ENCODE measurements at places on chromosomes 16 and 17.
A peak's percentile ranks its signal among the peaks of the same experiment; 100 is the strongest.

GRCh38 chr17:79224903-79225302, 150.3 kb downstream of the ENGASE start:
- DNase-seq = no peak

DNA sequence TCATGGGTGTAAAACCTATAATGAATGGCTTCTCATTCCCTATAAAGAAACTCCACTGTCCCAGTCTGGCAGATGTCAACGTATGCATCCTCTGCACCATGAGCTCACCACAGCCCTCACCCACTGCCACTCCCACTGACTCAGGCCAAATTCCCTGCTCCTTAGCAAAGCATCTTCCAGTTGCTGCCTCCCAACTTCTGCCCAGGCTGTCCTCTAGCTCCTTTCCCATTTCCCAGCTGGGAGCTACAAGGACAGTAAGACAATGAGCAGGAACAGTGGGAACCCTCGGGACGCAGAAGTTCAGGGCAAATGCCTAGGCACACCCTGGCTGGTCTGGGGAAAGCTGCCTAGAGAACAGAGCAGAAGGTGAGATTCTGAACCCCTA, 9.1 kb upstream of the THAP11 start:
- DNase-seq = peak; percentile 6

DNA sequence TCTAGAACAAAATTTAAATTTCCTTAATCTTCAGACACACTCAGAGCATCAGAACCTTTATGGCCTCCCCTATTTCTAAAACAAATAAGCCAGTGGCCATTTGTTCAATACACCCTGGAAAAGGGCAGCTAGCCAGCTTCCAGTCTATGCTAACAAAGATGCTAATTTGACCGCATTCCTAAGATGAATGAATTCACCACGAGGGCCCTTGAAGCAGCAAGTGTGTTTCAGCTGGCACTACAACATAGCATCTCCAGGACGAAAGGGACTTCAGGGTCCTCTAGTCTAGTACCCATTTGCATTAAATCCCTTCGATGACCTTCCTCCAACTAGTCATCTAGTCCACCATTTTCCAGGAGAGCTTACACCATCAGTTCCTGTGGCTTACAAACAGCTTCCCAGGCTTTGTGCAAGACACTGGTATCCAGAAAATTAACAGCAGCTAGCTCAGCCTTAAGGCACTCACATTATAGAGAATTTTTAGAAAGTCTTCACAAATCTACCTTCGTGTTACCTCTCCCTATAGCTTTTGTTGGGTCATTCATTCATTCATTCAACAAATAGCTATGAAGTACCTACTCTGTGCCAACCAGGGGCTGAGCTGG, 10.9 kb downstream of the KRT37 start:
- no peak for DNase-seq

DNA sequence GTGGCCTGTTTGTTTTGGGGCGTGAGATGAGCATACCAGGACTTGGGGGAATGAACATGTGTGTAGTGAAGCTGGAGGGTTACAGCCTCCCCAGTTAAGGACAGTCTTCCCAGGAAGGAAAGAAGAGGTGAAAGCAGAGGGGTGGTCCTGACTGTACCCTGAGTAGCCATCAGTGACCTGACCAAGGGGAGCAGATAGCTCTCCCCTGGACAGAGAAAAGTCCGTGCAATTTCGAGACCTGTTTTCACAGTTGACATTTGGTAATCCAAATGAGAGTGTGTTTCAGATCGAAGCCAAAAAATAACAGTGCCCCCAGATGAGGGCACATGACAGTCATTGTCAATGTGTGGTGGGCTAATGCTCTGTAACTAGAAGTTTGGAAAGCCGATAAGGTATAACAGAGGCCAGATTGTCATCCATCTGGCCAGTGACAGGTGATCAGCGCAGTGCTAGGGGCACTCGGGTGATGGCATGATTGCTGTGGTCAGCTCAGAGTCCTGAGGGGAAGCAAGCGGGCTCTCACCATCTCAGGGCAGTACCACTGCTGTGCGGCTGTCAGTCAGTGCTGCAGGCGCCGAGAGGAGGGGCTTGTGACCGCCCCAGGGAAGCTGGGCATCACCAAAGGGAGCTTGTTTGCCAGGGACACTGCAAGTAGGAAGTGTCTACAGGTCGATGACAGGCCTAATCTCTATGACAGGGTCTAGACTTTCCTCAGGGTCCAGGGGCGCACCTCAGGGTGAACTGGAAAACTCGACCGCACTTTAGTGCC, 1.1 kb upstream of the NME2 start:
- DNase-seq = no peak

- no peak for DNase-seq
These were observed 1.1 kb upstream of the PLEKHG4 start for GRCh38 chr16:67277999-67278772.

DNA sequence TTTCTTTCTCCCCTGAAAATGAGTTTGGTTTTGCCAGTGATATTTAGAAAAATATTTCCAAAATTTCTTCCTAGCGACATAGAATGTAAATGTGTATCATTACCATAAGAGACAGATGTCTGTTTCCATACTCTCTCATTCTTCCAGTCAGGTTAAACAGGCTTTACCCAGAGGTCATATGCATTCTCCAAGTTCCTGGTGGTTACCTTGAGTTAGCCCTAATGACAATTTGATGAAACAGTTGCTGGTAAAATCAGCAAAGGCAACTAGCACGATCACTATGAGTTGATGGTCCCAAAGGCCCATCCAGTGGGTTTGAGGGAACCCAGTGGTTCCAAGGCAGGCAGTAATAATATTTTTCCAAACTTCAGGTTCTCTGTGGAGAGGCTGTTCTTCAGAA, 103.6 kb upstream of the TBX2 start:
- no peak for DNase-seq

DNA sequence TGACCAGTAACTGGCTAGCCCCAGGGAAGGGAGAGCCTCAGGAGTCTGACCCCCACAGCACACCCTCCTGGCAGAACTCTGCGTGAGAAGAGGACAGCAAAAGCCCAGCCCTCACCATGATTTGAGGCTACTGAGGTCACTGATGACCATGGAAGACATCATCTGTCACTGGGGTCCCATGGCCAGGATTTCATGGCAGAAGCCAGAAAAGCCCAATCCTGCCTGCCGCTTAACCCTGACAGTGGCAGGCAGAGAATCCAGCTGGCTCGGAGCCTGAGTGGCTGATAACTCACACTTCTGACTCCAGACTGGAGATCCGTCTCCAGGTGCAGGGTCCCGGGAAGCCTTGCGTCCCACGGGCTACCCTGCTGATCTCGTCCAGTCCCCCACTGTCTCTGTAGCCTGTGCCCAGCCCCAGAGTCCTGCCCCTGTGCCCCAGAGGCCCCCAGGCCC, 17.5 kb downstream of the GRIN2C start:
- no peak for DNase-seq

GRCh38 chr17:62827746-62828485, 19.8 kb upstream of the MARCHF10 start:
- DNase-seq = no peak

GRCh38 chr17:14048169-14048568, 21.1 kb upstream of the COX10 start:
- DNase-seq = no peak

DNA sequence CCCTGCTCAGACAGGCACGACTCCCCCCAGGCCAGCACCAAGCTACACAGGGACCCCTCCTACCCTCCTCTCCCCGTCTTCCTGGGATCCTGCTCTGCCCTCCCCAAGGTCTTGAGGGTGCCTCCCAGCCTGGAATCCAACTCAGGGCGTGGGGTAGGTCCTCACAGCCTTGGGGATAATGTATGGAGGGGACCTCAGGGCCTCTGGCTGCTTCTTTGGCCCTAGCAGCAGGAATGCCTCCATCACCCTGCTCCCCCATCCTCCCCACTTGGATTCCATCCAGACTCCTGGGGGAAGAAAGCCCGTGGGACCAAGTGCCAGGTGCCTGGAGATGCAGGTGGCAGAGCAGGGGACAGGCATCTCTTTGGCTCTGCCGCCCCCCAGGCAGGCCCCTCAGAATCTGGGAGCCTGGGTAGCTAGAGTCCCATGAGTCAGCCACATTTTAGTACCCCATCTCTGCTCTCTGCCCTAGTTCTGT, 10.7 kb upstream of the STAC2 start:
- DNase-seq = no peak

DNA sequence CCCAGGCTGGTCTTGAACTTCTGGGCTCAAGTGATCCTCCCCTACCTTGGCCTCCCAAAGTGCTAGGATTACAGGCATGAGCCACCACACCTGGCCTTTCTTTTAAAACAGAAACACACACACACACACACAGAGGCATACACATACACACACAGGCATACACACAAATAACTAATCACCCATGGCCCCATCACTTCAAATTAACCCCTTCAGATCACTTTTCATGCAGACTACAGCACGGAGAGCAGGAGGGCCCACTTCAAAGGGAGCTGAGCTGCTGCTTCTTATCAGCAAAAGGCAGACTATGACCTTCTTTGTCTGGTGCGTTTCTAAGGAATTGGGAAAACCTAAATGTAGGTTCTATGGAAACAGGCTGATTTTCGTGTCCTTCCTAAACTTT, 1.9 kb downstream of the CLCN7 start:
- DNase-seq = no peak

DNA sequence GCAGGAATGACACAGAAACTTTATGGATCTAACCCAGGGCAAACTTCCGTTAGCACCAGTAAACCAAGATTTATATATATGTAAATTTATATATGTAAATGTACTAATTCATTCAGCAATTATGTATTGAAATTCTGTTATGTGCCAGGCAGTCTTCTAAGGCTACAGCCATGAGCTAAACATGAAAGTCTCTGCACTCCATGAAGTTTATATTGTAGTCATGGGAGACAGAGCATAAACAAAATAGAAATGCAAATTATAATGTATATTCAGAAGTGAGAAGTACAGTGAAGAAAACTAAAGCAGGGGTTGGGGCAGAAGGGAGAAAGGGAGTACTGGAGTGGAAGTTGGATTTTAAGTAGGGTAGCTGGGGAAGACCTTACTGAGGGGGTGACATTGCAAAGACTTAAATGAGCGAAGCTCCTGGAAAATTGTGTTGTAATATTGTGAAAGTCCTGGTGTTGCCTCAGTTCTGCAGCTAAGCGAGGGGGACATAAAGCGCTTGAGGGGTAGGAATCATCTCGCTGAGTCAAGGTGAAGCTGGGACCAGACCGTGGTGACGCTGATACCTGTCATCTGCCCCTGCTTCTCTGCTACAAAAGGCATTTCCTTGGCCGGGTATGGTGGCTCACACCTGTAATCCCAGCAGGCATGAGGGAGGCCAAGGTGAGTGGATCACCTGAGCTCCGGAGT, 64.8 kb downstream of the YPEL2 start:
- DNase-seq = no peak

GRCh38 chr17:27597783-27598320, 33.1 kb upstream of the LGALS9 start:
- DNase-seq = no peak

GRCh38 chr16:11613381-11614303, 26.9 kb upstream of the LITAF start:
- peak; percentile 92 for DNase-seq

DNA sequence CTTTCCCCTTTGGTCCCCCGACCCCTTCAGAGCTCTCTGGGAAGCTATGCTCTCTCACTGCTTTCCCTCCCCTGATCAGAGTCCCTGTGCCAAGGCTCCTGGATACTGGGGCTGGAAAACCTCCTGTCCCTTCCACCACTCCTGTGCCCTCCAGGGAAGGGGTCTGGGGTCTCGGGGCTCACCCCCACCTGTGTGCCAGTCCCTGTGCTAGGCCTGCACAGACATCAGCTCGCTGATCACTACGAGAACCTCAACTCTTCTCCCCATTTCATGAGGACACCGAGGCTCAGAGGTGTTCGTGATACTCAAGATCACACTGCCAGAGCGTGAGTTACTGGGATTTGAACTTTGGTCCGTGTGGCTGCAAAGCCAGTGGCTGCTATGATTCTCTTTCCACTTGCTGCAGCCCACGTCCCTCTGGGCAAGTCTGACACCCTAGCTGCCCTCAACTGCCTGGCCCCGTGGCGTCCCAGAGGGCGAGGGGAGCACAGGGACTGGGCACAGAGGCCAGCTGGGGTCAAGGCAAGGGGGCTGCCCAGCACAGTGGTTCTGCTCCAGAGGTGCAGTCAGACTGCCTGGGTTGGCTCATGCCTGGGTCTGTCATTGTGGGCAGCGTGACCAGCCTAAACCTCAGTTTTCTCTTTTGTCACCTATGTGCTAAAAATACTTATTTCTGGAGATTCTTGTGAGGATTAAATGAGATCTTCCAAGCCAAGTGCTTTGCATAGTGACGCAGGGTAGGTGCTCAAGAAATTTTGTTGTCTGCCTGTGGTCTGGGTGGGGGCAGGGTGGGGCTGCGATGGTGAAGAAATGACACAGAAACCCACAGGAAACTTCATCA, 43.8 kb upstream of the TOB1 start:
- DNase-seq = no peak

DNA sequence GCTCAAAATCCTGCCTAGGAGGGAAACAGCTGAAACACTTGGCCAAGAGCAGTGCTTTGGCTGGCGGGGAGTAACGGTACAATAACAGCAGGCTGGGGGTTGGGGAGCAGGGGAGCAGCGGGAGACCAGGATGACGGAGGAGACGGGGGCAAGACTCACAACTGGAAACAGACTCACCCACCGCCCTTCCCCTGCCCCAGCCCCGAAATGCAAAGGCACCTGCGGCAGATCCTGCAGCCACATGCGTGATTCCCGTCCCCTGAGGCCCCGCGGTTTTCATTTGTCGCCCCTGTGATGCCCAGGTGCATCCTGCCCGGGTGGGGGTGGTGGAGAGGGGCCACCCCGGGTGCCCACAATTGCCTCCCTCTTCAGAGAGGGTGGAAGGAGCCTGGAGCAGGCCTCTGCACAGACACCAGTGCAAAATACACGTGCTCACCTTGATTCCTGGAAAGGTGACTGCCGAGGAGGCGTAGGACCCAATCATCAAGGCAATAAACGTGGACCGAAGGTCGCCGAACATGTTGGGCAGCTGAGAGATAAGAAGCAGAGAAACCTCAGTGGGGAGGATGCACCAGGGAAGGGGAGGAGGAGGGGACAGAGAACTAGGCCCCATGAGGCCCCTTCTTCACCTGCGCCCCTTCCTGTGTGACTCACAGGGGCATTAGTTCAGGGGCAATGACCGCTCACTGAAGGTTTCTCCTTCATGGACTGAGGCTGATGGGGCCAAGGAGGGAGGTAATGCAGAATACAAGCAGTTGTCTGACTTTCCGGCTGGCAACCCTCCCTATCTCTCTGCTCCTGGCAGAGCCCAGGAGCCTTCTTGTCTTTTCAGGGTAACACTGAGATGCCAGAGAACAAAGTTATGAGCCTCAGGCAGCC, 30.4 kb upstream of the PITPNA start:
- DNase-seq = peak; percentile 39

- peak; percentile 45 for DNase-seq
These were observed 10.7 kb downstream of the MSRB1 start for GRCh38 chr16:1932050-1933028.

GRCh38 chr17:200586-200985, 19.1 kb upstream of the DOC2B start:
- no peak for DNase-seq

GRCh38 chr16:11396241-11397048, 51.2 kb downstream of the RMI2 start:
- peak; percentile 85 for DNase-seq

GRCh38 chr16:70774261-70774660, 26.7 kb downstream of the VAC14 start:
- DNase-seq = peak; percentile 44

- no peak for DNase-seq
These were observed 4.8 kb downstream of the LIMD2 start for GRCh38 chr17:63694950-63695773.

- no peak for DNase-seq
These were observed 33.4 kb downstream of the RPTOR start for GRCh38 chr17:80577876-80578570.

GRCh38 chr17:9900044-9900594, 5.0 kb downstream of the RCVRN start:
- DNase-seq = no peak

- no peak for DNase-seq
These were observed 8.4 kb downstream of the MPRIP start for GRCh38 chr17:17050346-17051345.

- DNase-seq = no peak
These were observed 111.3 kb downstream of the USP32 start for GRCh38 chr17:60280673-60281072.

Measured in Right ventricle myocardium inferior (tissue), 1 donor.